ENCODE measurements at places on chromosomes 1 and 21.

- no peak for DNase-seq
Observed at GRCh38 chr21:44594406-44594916, 2.2 kb upstream of the KRTAP10-6 start.

- DNase-seq: no peak
Observed at GRCh38 chr1:219062161-219062560, 111.5 kb upstream of the LYPLAL1 start.

DNA sequence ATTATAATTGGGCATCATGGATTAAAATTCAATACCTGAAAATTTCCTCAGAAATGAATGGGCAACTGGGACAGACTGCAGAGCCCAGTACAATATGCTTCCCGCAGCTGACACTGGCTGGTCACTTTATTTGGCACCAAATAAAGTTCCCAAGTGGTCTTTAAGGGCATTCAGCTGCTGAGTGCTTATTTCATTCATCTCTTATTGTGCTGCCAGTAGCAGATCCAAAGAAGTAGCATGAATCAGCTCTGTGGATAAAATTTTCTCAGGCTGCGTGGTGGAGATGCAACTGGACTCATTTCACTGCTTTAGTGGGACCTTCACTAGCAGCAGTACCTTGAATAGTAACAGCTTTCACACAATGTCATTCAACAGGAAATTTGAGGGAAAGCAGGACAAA is 226.3 kb upstream of the ADGRL2 start:
- DNase-seq: no peak

- no peak for DNase-seq
Observed at GRCh38 chr1:94852788-94853187, 32.6 kb downstream of the SLC44A3 start.

GRCh38 chr1:227788271-227789083 is 27.0 kb upstream of the PRSS38 start:
- no peak for DNase-seq

GRCh38 chr1:100752791-100753190 is 33.2 kb downstream of the VCAM1 start:
- DNase-seq: no peak

GRCh38 chr1:161739865-161740566 is 9.6 kb upstream of the DUSP12 start:
- no peak for DNase-seq

DNA sequence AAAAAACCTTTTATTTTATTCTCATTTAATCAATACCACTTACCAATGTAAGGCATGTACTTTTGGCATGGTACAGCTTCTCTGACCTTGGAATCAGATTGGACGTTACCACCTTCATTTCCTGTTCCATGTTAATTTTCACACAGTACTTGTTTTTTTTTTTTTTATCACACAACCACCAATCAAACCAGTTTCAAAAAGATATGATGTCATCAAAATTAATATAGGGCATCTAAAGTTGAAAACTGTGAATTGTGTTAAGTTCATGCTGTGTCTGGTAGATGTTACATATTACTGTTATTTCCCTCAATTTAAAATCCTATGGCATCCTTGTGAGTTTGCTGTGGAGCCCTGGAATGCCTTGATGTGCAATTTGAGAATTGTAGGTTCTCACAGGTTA is 85.1 kb downstream of the NPHS2 start:
- no peak for DNase-seq

DNA sequence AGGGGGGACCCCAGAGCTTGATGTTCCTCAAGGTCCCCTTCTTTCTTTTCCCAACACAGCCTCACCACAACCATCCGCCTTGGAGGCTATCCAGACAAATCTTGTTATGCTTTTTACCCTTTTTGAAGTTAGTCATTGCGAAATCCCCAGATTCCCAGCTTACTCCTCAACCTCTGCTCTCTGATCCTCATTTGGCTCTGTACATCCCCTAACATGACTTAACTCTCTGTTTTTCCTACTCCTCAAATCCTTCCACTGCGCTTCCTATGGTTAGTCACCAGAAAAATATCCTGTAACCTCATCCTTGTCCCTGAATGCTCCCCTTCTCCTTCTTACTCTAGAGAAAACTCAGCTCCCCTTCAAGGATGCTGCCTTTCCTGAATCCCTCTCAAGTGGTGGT is 189.1 kb upstream of the POU3F1 start:
- peak; percentile 51 for DNase-seq

Measured in kidney epithelial cell (primary cell).